Posterior vena cava (tissue), 2 donors: ENCODE measurements at places on chromosomes 1 and 21. TPM values are rescaled to one million over a fixed set of nuclear protein-coding genes. Genes with fewer than 3 reads are reported as not detected.
A peak's percentile ranks its signal among the peaks of the same experiment; 100 is the strongest.

The CHRNB2 gene
- not detected for total RNA-seq

The GSTM4 gene
- 35.4 TPM for total RNA-seq

The HES3 gene
- not detected for total RNA-seq

The SYT2 gene
- total RNA-seq: not detected

The CD101 gene
- 2.1 TPM for total RNA-seq

The CA14 gene
- not detected for total RNA-seq

The VPS72 gene
- total RNA-seq: 28.4 TPM

The DMBX1 gene
- total RNA-seq: not detected

The TMPRSS15 gene
- total RNA-seq: not detected

The RYR2 gene
- total RNA-seq: 7.6 TPM

DNA sequence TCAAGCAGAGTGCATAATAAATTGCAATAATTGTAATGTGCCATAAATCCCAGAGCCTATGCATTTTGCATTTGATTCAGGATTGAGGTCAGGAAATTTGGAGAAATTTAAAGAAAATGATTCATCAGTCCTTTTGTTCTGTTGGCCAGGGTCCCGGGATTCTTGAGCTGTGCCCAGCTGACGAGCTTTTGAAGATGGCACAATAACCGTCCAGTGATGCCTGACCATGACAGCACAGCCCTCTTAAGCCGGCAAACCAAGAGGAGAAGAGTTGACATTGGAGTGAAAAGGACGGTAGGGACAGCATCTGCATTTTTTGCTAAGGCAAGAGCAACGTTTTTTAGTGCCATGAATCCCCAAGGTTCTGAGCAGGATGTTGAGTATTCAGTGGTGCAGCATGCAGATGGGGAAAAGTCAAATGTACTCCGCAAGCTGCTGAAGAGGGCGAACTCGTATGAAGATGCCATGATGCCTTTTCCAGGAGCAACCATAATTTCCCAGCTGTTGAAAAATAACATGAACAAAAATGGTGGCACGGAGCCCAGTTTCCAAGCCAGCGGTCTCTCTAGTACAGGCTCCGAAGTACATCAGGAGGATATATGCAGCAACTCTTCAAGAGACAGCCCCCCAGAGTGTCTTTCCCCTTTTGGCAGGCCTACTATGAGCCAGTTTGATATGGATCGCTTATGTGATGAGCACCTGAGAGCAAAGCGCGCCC is 8.7 kb downstream of the PROX1 start:
- no peak for DNase-seq

DNA sequence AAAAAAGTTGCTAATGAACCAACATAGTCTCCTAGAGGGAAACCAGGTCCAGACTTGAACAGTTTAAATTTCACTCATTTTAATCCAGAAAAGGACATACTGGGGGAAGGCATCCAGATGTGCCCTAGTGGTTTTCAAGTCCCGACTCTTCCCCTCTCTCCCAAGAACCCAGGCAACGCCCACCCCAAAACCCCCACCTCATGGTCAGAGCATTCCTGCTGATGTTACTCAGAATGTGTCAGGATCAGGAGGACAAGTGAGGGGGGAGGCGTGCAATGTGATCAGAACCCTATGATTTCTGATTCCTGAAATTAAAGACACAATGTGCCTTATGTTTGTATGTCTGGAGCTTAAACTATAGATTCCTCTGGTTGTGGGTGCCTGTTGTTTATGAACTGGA is 1.6 kb upstream of the CTSK start:
- DNase-seq: no peak

- no peak for DNase-seq
These were observed 47.7 kb downstream of the ZNHIT6 start for GRCh38 chr1:85660541-85660940.

DNA sequence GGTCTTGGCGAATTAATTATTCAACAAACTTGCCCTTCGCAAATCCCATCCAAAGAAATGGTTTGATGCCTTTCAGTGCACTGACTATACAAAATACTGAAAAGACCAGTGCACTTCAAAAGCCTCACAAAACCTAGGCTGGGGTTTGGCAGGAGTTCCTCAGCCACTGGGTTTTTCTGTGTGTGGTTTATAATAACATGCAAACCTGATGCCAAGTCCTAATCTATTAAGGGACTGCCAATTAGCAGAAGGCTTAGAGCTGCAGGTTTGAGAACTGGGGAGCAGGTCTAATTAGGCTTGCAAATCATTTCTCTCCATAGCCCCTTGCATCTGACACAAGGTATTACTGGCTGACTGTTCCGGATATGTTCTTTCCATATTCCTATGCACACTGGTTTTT is 27.7 kb downstream of the PLPP3 start:
- no peak for DNase-seq

DNA sequence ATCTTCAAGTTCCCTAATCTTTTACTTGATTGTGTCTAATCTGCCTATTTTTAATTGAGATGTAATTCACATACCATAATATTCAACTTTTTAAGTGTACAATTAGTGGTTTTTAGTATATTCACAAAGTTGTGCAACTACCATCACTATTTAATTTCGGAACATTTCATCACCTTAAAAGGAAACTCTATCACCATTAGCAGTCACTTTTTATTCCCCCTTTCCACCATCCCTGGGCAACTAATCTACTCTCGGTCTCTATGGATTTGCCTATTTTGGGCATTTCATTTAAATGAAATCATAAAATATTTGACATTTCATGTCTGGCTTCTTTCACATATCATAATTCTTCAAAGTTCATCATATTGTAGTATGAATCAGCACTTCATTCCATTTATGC is 30.6 kb upstream of the HYI start:
- DNase-seq: no peak

DNA sequence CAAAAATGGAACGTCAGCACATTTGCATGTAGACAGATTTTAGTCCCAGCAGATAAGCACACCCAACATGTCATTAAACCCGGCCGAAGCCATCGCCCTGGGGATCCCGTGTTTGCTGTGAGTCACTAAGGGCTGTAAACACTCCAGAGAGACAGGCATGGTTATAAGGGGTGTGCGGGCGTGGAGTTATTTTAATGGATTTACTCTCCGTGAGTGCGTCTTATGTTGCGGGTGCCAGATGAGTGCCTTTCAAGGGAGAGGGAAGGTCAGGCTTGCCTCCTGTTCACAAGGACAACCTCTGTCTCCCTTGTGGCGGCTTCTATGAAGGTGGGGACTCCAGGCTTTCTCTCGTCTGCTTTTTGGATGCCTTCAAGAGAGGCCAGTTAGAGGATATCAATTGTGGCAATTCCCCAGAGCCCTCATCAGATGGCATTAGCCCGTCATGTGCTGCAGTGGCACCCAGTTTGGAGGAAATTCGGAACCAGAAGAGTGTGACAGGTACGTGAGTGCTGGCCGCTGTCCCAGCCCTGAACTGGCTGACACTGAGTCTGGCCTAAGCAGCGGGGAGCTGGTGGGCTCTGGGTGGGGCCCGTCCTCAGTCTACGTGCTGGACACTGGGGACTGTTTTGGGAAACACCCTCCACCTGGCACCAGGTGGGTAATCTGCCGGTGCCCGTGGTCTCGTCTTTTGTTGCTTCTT is 223.8 kb upstream of the TMEM51 start:
- DNase-seq: no peak

DNA sequence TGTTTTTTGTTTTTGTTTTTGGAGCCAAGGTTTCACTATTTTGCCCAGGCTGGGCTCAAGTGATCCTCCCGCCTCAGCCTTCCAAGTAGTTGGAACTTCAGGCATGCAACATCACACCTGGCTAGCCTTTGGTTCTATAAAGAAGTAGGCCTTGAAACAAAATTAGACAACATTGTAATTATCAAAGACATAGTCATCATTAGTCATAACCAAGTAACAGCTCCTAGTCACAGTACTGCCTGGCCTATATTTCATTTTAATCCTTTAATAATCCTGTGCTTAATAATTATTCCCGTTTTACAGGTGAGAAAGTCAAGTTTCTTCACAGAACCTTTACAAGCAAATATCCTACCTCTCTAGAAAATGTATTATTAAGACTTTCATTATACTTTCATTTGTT is 52.3 kb upstream of the TBX15 start:
- no peak for DNase-seq

- no peak for DNase-seq
These were observed 8.3 kb downstream of the TGFBR3 start for GRCh38 chr1:91877574-91878208.

DNA sequence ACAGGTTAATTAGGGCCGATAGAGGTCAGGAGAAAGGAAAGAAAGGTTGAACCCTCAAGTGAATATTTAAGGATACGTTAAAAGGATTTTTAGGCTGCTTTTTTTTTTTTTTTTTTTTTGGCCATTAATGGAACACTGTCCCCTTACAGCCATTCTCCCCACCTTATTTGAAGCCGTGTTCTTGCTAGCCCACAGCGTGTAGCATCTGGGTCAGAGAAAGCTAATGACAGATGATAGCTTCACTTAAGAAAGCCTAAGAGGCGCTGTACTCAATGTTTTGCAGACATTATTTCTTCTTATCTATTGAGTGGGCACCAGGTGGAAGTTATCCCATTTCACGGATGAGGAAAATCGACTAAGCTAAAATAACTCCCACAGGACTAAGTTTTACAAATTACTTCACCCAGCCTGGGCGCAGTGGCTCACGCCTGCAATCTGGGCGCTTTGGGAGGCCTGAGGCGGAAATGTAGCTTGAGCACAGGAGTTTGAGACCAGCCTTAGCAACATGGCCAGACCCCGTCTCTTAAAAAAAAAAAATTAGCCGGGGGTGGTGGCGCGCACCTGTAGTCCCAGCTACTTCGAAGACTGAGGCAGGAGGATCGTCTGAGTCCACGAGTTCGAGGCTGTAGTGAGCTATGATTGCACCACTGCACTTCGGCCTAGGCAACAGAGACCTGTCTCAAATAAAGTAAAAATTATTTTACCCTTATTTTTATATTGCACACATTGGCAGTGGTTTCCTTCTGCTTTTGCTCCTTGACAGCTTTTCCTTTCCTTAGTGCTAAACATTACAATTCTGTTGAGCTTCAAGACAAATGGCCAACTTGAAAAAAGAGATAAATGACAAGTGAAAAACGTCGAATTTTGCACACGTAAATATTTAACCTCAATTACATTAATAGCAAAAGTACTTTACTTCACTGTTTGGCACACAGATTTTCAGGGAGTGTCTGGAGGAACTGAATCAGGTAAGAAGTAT is 1.1 kb upstream of the PHTF1 start:
- DNase-seq: no peak

DNA sequence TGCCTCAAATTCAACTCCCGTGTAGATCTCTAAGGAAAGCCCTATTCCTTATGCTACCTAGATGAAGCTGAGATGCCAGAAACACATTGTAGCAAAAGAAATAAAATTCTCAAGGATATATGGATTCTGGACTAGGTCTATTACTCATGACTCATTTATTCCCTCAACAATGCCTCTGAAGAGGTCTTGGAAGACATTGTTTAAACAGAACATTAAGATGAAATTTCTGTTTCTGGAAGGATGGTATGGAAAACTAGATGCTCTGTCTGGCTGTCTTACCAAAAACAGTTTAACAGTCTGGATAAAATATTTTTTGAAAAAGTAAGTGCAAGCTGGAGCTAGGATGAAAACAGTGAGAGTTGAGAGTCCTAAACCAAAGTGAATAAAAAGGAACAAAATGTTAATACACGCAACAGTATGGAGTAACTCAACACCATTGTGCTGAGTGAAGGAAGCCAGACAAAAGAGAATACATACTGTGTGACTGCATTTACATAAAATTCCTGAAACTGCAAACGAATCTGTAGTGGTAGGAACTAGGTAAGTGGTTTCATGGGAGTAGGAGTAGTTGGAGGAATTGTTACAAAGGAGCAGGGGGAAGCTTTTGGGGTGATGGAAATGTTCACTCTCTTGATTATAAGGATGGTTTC is 59.3 kb upstream of the GNG12 start:
- no peak for DNase-seq

- no peak for DNase-seq
These were observed 11.1 kb downstream of the BATF3 start for GRCh38 chr1:212688341-212689047.

- no peak for DNase-seq
These were observed 472.3 kb upstream of the VAMP3 start for GRCh38 chr1:7298749-7299151.

- DNase-seq: no peak
These were observed 3.3 kb upstream of the S1PR1 start for GRCh38 chr1:101233495-101233894.

GRCh38 chr1:221881805-221882581 is 140.1 kb upstream of the DUSP10 start:
- no peak for DNase-seq

DNA sequence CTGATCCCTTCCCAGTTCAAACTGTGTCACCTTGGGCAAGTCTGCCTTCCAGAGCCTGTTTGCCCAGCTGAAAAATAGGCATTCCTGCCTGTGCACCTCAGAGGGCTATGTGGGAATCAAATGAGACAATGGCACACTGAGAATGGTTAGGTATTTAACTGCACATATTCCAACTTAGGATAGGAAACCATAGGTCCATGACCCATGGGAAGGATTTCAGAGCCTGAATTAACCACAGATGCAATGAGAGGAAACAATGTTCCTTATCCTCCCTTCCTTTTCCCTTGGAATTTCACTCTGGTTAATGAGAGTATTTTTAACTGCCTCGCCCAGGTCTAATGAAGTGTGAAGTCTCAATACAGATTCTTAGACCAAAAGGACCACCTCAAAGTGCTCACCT is 12.7 kb downstream of the PAFAH2 start:
- no peak for DNase-seq

GRCh38 chr1:112992780-112993179 is 36.8 kb upstream of the SLC16A1 start:
- DNase-seq: no peak

GRCh38 chr1:57235730-57236510 is 187.9 kb downstream of the DAB1 start:
- DNase-seq: no peak

DNA sequence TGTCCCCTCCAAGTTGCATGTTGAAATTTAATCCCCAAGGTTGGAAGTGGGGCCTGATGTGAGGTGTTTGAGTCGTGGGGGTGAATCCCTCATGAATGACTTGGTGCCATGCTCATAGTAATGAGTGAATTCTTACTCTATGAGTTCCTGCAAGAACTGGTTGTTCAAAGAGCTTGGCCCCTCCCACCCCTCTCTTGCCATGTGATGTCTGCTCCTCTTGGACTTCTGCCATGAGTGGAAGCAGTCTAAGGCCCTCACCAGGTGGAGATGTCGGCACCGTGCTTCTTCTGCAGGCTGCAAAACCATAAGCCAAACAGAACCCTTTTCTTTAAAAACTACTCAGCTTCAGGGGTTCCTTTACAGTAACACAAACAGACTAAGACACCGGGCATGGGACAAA is 14.3 kb downstream of the G0S2 start:
- no peak for DNase-seq

DNA sequence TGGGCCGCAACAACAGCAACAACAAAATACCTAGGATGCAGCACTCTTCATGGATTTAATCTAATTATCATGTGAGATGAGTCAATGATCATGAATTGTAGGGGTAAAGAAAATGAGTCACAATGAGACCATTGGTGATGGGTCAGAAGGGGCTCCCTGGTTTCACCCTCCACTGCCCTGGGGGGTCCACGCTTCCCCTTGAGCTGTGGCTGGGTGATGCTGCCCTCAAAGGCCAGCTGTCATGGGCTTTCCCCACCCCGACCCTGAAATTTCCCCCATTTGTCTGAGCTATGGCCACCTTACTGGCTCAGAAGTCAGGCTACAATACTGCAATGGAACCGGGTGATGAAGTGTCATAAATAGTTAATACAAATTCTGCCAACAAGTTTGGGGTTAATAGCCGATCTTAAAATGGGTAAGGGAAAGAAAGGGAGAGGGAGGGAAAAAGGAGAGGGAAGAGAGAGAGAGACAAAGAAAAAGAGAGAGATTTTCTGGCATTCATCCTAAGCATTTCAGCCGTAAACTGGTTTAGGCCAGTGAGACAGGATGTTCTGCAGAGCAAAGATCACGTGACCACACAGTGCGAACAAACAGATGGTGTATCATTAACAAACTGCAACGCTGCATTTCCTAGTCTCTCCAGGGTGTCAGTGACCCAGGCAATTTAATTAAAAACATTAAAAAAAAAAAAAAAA is 143.4 kb upstream of the ERRFI1 start:
- DNase-seq: peak; percentile 62
